ENCODE measurements at places on chromosomes 13 and 19.

GRCh38 chr13:40125336-40125735 is 469.9 kb downstream of the COG6 start:
- DNase-seq = no peak

DNA sequence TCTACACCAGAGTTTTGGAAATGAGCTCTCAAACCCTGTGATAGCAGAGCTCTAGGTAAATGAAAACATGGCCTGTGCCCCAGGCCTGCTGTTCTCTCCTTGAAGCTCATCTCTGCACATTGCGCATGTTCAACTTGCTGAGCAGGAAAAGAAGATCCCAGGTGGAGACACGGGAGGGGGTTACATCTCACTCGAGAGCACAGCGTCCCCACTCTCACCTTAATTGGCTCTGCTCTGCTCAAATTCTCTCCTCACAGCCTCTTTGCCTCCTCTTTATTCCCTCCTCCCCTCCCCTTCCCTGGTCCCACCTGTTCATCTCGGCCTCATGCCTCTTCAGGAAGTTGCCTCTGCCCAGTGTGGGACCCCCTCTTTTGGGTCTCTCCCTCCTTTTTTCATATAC is 44.7 kb downstream of the RGCC start:
- no peak for DNase-seq

DNA sequence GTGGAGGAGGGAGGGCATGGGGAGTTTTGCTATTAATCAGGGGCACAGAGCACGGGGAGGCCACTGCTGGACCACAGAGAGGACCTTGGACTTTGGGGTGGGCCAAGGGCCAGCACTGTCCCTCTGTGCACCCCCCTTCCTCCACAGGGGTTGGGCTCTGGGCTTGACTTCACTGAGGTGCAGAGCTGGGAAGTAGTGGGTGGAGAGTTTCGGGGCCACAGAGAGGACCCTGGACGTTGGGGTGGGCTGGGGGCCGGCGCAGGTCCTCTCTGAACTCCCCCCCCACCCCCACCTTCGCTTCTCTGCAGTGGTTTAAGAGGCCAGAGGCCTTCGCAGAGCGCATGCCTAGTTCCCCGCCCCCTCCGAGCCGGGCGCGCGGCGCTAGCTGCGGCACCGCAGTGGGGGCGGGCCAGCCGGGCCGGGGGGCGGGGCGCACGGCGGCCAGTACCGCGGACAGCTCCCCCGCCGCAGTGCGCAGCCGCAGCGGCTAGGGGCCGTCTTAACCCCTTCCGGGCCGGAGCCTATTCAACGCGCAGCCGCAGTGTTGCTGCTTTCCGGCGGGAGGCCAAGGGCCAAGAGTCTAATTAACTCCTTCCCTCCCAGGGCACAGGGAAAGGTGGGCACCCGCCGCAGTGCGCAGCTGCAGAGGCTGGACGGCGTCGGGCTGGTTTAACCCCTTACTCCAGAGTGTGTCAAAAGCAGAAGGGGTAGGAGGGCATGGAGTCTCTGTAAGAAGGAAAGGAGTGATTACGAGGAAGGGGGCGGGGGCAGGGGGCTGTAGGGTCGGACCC is 3.7 kb downstream of the KCNC3 start:
- DNase-seq = peak; percentile 80

GRCh38 chr13:112055036-112055914 is 11.7 kb upstream of the SOX1 start:
- no peak for DNase-seq

GRCh38 chr19:14073261-14073924 is 807 bp downstream of the MISP3 start:
- peak; percentile 58 for DNase-seq

GRCh38 chr13:35600137-35600536 is 123.6 kb upstream of the MAB21L1 start:
- DNase-seq = no peak

DNA sequence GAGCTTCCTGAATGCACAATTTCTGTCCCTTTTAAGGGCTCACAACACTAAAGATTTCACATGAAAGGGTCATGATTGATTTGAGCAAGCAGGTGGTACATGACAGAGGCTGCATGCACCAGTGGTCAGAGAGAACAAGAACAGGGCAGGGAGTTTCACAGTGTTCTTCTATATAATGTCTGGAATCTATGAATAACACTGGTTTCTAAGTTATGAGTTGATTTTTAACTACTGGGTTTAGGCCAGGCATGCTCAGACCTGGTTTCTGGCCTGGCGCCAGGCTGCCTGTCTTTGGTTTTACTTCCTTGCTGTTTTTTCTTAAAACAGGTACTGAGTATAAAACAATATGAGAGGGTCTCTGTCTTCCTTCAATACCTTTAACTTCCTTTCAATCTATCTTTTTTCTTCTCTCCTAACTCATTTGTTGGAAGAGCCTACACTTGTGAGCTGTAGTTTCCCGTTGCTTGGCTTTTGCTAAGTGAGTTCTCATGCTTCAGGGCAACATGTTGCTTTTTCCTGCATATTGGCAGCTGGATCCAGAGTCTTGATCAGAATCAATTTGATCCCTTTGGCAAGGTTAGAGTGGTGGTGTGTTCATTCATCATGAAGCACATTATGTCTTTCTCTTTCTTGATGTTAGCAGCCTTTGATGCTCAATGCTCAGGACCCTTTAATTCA is 38.5 kb upstream of the FGF14 start:
- DNase-seq = no peak
